ENCODE measurements at places on chromosomes 11 and 22. TPM values are rescaled to one million over a fixed set of nuclear protein-coding genes. Genes with fewer than 3 reads are reported as not detected.
A peak's percentile ranks its signal among the peaks of the same experiment; 100 is the strongest.

GRCh38 chr11:76579056-76579751 is 91.3 kb downstream of the LRRC32 start:
- DNase-seq = peak; percentile 92

DNA sequence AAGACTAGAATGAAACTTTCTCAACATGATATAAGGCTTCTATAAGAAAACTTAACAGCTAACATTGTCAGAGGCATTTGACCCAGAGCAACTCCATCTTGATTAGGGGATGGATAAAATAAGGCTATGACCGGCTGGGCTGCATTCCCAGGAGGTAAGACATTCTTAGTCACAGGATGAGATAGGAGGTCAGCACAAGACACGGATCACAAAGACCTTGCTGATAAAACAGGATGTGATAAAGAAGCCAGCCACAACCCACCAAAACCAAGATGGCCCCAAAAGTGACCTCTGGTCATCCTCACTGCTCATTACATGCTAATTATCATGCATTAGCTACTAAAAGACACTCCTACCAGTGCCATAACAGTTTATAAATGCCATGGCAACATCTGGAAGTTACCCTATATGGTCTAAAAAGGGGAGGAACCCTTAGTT is 135.2 kb downstream of the TTC28 start:
- no peak for DNase-seq

DNA sequence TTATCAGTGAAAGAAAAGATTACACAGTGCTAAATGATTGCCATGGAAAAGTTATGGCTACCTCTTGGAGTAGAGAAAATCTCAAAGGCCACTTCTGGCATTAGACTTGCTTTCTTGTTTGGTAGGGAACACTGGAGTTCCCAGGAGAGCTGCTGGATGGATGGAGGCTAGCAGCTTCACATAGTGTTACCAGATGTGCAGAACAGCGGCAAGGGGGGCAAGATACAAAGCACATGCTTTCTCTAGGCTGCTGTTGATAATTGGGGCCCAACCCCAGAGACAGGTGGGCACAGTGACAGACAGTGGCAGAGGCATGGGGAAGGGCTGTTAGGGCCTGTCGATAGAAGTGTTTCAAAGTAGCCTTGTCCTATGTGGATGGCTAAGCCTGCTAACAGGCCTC is 94.9 kb downstream of the DBX1 start:
- no peak for DNase-seq

- DNase-seq = no peak
These were observed 107.7 kb downstream of the GRAMD1B start for GRCh38 chr11:123537726-123538125.

DNA sequence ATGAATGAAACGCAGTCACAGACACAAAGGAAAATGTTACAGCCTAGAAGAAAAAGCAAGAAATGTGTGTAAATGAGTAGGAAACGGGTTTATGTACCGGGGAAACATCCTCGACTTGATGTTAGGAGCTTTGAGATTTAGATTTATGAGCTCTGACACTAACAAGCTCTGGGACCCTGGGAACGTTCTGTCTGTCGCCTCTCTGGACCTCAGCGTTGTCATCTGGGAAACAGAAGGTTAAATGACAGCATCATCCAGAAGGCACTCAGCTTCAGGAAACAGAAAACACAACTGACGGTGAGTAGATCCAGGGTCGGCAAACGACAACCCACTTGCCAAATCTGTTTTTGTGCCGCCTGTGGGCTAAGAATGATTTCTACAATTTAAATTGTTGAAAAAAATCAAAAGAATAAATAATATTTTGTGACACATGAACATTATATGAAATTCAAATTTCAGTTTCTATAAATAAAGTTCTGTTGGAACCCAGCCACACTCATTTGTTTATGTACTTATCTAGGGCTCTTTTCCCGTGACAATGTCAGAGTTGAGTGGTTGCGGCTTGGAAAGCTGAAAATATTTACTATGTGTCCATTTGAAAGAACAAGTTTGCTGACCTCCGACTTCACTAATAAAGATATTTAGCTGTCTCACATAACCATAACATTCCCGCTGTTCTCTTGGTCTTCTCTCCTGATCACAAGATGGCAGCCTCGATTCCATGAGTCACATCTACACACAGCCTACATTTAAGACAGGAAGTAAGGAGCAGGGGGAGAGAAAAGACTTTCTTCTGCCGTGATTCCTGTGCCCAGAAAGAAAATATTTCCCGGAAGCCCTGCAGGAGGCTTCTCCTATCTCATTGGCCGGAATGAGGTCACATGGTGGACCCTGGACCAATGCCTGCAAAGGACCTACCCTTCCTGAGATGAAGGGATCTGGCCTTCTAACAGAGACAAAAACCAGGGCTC is 47.1 kb upstream of the SYT13 start:
- DNase-seq = no peak

DNA sequence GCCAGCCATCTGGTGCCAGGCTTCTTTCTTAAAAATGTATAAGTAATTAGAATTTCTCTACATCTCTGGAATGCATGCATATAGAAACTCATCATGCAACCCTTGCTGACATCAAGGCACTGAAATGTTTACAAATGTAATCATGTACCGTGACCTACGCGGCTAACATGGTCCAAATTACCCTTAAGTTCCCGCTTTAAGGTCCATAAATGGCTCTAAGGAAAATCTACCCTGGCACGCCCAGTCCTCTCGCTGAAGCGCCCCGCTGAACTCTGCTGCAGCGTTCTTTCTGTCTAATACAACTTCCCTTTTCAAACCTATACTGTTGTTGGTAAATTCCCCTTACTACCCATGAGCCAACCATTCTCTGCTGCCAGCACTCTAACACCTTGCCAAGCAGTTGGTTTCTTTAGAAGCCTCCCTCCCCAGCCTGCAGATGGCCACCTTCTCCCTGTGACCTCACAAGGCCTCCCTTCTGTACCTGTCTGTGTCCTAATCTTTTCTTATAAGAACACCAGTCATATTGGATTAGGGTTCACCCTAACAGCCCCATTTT is 13.5 kb upstream of the HMOX1 start:
- DNase-seq = no peak

DNA sequence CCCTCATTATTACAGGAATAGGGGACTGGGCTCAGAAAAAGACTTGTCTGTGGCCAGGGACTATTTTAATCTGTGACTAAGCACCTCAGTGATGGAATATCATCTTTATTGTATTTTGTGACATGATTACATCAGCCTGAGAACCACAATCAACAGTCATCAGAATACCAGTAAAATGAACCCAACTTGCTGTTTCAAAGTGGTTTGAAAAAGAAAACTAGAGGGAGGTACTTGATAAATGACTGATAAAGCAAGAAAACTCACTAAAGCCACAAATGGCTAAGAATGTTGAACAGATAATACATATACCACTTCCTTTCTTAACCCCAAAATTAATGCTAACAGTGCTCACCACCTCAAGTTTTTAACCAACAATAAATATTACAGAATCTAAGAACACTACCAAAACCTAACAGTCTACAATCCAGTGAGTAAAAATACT is 155.7 kb downstream of the ATG16L2 start:
- DNase-seq = no peak

DNA sequence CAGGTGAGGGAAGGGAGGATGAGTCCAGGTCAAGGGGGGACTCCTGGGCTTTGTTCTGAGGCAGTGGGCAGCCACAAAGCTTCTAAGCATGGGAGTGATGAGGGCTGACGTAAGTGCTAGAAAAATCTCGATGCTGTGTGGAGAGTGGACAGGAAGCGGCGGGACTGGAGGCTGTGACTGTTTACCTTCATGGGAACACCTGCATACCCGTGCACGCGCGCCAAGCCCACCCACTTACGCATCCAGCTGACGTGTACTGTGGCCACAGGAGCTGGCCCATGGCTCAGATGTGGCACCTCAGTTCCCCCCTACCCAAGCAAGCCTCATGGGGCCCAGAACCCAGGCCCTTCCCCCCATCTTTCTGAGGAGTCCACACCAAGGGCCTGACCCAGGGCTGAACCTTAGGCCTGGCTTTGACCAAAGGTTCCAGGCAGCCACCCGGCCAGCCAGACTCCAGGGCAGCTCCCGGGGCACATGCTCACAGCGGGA is 14.0 kb downstream of the MYRF start:
- no peak for DNase-seq

The CDC42BPG gene
- 0.37 TPM for total RNA-seq

All from posterior vena cava (tissue), 2 donors.